ENCODE measurements at places on chromosomes 12 and 14.

GRCh38 chr14:24984846-24985589, 64.9 kb downstream of the STXBP6 start:
- no peak for DNase-seq

GRCh38 chr12:26172946-26173552, 22.3 kb upstream of the SSPN start:
- no peak for DNase-seq

- DNase-seq = no peak
These were observed 9.9 kb downstream of the BCL7A start for GRCh38 chr12:122031342-122032216.

DNA sequence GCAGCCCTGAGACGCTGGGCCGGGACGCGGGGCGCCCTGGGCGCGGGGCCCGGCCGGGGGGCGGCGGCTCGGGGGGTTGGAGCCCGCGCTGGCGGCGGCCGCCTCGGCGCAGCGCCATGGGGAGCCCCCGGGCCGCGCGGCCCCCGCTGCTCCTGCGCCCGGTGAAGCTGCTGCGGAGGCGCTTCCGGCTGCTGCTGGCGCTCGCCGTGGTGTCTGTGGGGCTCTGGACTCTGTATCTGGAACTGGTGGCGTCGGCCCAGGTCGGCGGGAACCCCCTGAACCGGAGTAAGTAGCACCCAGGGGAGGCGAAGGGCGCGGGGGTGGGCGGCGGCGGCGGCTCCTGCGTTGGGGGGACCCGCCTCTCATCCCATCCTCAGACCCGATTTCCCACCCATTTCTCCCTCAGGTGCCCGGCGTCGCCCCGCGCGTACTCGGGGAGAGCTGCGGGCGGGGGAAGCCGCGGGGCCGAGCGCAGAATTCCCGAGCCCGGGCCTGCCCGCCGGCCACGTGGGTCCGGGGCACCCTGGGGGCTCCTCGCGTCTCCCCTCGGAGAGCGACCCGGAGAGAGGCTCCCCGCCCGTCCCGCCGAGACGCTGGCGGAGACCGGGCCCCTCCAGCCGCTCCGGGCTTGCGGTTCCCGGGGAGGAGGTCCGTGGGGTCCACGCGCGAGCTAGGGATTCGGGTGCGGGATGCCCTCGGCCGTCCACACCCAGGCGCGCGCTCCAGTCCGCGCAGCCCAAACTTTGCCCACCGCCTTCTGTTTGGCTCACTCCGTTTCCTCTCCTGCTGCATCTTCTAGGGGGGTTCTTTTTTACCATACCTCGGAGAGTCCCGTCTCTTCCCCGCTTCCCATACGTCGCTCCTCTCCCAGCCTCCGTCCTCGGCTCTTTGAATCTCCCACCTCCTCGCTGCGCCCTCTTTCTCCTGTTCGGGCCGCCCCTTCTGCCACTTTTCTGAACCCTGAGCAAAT, 807 bp downstream of the B4GALNT3 start:
- no peak for DNase-seq

GRCh38 chr14:54650959-54651351, 84.0 kb downstream of the SAMD4A start:
- DNase-seq = no peak

DNA sequence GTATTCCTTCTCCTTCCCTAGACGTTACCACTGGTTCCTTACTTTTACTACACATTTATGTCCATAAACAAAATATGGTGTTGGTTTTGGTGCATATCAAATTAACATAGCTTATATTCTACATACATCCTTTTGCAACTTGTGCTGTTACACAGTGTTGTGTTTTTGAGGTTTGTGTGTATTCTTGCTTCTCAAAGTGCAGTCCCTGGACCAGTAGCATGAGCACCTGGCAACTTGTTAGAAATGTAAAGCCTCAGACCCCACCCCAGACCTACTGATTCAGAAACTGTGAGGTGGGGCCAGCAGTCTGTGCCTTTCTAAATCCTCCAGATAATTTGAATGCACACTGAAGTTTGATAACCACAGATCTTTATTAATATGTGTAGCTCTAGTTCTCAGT, 65.9 kb downstream of the RNFT2 start:
- DNase-seq = no peak

DNA sequence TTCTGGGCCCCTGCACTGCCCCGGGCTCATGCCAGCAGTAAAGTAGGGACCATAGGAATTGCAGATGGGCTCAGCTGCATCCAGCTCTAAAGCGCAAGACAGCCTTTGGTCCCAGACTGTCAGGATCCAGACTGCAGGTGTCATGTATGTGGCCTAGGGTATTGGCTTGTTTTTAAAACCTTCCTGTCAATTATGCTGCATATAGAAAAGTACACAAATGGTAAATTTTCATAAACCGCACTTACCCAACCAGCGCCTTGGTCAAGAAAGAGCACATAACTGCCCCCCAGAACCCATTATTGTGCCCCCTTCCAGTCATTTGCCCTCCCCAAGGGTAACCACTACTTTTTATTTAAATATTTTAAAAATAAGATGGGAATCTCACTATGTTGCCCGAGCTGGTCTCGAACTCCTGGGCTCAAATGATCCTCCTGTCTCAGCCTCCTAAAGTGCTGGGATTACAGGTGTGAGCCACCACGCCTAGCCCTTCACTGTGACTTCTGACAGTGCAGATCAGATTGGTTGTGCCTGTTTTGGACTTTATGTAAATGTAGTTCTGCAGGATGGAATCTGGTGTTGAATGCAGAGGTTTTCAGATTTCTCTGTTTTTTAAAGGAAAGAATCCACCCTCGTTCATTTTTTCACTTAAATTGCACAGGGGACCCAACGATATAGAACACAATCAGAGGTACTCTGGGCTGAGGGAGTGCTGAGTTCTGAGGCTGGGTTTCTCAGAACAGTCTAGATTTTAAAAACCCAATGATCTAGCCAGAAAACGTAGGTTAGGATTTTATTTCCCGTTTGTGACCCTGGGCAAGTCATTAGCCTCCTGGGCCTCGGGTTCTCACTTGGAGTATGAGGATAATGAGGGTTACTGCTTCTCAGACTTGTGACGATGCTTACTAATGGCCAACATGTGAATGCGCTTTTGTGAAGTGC, 6.7 kb downstream of the NR4A1 start:
- DNase-seq = no peak

- no peak for DNase-seq
These were observed 247.5 kb downstream of the SLC16A7 start for GRCh38 chr12:59843260-59843843.

DNA sequence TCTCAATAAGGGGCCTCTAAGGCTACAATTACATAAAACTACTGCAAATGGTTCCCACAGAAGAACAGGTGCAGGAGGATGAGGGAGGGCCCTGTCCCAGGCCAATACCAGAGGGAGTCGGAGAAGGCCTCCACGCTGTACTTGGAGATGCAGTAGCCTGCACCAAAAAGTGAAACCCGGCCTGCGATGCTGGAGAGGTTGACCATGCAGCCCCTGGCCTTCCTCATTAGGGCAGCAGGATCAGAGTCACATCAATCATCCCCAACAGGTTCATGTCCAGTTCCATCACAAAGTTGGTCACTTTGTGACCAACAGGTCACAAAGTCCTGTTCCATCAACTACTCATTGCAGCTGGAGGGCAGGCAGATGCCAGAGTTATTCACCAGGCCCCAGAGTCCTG, 23.0 kb downstream of the ZBTB39 start:
- DNase-seq = no peak

GRCh38 chr12:59717436-59717835, 121.6 kb downstream of the SLC16A7 start:
- no peak for DNase-seq

DNA sequence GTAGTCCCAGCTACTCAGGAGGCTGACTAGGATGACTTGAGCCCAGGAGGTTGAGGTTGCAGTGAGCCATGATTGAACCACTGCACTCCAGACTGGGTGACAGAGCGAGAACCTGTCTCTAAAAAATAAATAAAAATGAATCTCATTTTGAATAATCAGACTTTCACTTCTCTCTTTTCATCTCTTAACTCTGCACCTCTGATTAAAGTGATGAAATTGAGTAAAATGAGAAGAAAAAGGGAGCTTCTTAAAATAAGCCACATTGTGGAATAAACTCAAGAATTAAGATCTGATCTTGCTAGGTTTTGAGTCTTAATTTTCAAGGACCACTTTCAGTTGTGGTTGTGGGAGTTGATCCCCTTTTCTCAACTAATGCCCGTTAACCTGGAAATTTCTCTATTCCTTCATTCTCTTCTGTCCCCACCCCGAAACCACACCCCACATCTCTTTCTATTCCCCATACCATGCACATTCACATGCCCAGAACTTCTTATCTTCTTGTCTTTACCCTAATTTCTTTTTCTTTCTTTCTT, 70.9 kb upstream of the ETV6 start:
- no peak for DNase-seq

GRCh38 chr14:94408546-94409095, 20.2 kb upstream of the SERPINA1 start:
- no peak for DNase-seq

DNA sequence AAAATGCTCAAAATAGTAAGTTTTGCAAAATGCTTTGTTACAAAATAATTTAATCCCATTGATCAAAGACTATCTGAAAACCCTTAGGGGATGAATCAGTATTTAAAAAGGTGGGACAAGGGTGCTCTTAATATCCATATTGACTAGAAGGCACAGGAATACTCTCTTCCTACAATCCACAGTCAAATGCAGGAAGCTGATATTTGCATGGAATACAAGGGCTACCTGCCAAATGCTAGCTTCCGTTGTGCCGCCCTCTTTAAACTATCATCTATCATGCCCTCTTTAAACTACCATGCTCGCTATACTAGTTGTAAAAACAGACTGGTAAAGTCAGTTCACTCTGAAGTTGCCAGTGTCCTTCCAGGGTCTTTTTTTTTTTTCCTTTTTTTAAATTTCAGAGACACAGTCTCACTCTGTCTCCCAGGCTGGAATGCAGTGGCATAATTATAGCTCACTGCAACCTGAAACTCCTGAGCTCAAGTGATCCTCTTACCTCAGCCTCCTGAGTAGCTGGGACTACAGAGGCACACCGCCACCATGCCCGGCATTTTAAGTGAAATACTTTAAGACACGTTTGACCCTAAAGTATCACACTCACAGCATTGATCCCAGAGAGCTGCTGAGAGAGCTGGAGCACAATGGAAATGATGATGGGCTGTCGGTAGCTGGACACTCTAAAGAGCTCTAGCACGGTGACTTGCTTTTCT, 6.7 kb downstream of the SLC2A3 start:
- DNase-seq = no peak

- no peak for DNase-seq
These were observed 1.4 kb downstream of the DACT1 start for GRCh38 chr14:58639198-58639565.

DNA sequence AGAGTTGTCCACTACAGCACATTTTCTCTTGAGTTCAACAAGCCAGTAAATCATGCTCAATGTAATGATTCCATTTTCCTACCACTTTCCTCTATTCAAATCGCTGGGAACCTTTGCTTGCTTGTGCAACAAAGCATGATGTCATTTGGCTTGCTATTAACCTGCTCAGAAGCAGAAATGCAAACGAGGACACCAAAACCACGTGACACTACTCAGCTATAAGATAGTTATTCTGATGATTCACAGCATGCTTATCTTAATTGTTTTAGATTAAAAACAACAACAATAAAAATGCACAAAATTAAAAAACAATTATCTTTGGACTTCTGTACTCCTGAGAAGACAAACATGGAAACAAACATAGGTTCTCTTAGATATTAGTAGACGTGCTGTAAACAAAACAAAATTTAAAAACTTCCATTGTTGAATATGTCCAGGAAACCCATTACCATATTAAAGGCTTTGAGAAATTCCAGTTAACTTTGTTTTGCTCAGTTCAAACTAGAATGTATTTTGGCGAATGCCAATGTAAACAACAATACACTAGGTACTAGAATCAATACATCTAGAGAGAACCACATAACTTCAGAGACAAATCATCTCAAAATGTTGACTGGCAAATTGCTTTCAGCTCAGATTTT, 77.5 kb upstream of the KRAS start:
- DNase-seq = no peak

DNA sequence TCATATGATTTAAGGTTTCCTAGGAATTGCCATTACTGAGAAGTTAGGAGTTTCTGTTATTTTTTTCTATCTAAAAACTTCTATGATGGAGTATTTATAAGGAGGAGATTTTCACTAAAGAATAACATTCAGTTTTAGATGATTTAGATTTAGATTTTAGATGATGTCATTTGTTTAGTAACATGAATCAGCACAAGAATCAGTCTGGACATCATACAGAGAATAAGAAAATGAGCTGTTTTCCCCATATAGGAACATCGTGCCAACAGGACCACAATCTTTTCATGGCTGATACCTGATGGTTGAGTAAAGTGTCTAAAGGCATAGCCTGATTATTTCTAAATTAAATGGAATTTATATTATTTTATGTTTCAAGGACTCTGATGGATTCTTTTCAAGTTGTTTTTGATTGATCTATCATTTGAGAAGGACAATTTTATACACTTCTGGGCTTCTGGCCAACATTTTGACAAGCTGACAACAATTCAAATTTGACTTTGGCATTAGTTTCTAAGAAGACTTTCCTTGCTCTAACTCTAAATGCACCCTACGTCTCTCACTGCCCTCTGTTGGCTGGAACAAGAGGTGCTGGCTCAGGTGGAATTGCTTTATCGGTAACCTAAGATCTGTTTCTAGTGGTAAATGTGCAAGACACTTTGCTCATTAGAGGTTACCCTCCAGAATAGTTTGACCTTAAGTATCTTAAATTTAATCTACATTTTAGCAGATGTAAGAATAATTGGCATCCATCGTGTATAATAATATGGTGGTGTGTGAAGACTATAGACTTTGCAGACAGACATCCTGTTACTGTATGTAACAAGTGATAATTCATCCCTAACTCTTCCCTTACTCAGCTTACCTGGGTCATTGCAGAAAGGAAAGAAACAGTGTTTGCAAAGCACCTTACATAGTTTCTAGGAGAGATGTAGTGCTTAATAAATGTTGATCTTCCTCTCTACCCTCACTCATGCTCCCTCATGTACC, 42.8 kb upstream of the CPSF6 start:
- DNase-seq = no peak

- DNase-seq = no peak
These were observed 707.8 kb downstream of the FLRT2 start for GRCh38 chr14:86237733-86238132.

DNA sequence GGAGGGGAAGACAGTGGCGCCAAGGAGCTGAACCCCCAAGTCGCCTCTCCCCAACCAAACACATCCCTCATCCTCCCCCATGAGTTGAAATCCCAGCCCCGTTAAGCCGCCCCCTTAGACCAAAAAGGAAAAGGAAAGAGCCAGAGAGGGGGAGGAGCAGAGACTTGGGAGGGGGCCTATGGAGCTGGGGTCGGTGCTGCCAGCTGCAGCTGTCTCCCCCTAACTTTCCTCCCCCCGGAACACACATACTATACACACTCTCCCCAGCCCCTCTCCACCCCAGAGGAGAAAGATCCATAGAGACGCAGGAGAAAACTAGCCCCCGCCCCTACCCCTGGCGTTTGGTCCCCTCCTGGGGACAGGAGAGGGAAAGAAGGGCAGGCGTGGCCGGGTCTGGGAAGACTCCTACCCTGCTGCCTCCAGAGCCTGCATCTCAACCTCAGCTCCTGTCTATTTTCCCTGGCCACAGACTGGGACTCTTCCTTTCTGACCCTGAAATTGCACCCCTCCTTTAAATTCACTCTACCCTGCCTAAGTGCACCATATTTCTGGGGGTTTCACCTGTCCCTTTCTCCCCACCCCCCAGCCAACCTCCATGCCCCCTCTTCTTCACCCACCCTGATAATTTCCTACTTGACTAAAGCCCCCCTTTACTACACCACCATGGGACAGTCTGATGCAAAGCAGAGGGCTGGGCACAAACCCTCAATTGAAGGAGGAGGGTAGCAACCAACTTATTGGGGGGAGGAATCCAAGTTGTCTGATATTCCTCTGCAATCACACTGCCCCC, 1.7 kb upstream of the HOXC9 start:
- DNase-seq = no peak

Data from GM04504 (cell line).